ENCODE measurements at places on chromosomes 4 and X.
A peak's percentile ranks its signal among the peaks of the same experiment; 100 is the strongest.

- DNase-seq: peak; percentile 28
Observed at GRCh38 chr4:46993075-46994006, at the start of gene GABRA4. GABRA4 (minus strand) TSS chr4:46993581; CDS start chr4:46993424, 157 bp downstream.

DNA sequence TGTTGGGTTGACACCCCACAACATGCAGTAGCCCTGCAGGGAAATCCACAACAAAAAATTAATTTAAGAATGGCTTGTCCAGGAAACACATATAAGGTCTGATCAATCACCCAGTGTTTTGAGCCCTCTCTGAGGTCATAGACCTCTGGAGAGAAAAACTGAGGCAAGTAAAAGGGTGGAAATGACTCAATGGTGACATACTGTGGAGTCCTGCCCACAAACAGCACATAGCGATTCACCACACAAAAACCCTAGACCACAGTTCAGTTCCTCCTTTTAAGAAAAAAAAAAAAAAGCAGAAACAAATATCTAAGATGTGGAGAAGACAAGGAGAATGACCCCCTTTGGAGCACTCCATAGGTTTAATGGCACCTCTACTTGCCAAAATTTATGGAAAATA is 2691.0 kb downstream of the PCDH7 start:
- no peak for DNase-seq

DNA sequence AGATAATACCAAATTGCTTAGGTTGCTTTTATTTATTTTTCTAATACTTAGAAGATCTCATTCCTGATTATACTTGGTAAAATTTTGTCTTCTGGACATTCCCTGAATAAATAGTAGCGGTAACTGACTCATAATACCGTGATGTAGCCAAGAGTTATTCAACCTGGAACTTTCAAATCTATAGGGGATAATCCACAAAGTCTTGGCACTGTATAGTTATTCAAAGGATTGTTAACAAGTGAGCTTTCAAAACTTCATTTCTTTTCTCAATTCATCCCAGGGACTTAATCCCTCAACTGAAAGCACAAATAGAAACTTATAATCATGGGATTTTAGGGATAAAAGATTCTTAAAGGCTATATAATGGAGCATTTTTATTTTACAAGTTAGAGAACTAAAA is 1383.3 kb downstream of the FAM133A start:
- no peak for DNase-seq

DNA sequence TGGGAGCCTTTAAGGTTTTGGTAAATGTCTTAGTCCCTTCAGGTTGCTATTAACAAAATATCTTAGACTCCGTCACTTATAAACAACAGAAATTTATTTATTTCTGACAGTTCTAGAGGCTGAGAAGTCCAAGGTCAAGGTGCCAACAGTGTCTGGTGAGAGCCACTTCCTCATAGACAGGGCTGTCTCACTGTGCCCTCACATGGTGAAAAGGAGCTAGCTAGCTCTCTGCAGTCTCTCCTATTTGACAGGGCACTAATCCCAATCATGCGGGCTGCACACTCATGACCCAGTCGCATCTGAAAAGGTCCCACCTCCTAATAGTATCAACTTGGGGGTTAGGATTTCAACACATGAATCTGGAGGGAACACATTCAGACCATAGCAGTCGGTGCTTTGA is 63.4 kb upstream of the KLF3 start:
- DNase-seq: no peak

GRCh38 chrX:66167431-66167830 is 3.4 kb downstream of the HEPH start:
- DNase-seq: no peak

DNA sequence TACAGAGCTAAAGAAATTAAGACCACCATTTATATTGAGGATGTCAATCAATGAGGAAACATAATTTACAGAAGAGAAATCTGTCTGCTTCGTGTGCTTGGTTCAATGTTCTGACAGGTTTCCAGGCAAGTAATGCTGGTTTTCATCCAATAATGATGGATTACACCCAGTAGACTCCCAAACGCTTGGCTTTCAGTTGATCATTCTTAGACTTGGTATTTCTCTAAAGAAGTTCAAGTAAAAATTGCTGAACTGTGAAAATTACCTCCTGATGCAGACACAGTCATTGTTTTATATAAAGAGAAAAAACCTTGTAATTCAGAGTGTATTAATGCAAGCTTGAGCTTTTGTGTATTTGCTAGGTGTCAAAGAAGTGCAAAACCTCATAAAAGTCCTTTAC is 85.0 kb downstream of the VCX3A start:
- no peak for DNase-seq

GRCh38 chr4:108184453-108185049 is 15.8 kb upstream of the LEF1 start:
- DNase-seq: no peak

DNA sequence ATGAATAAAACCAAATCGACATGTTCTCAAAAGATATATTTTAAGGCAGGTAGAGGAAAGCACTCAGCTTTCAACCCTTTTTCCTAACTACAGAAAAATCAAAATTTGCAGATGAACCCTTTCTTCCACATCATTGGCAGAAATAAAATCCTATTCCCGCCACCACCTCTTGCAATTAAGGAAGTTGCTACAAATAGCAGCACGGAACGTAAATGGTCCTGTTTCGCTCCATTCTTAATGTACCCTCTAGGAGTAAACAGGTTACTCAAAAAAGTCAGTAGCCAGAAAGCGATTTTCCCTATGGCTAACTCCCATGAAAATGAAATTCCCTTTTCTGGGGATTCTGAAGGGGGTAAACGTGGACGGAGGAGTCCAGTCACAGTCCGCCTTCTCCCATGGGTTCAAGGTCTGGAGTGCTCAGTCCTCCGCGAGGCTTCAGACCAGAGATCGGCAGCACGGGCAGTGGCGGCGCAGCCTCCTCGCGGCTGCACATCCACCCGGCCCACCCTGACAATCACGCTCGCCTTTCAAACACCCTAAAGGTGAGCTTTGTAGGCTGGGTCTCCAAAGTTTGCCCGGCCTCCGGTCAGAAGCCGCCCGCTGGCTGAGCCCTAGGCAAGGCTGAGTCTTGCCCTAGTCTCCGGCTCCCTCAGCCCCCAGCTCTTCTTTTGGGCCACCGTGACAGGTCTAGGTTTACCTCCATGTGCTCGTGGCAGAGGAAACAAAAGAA is 1.8 kb downstream of the ATP11C start:
- DNase-seq: no peak

GRCh38 chr4:158630893-158631292 is 40.8 kb downstream of the C4orf46 start:
- no peak for DNase-seq

GRCh38 chrX:151702026-151702714 is 6.9 kb downstream of the PRRG3 start:
- no peak for DNase-seq

- DNase-seq: no peak
Observed at GRCh38 chr4:150379454-150379853, 202.5 kb upstream of the MAB21L2 start.

Measured in HuH-7 (cell line).